ENCODE measurements at places on chromosomes 11 and 22. TPM values are rescaled to one million over a fixed set of nuclear protein-coding genes. Genes with fewer than 3 reads are reported as not detected.

MICAL2 gene
- 148 TPM for total RNA-seq

PNPLA5 gene
- total RNA-seq = not detected

NECTIN1 gene
- total RNA-seq = 6.6 TPM

KDM4D gene
- total RNA-seq = 1.8 TPM

CCDC87 gene
- 0.14 TPM for total RNA-seq

SCGB1D1 gene
- not detected for total RNA-seq

FBXO3 gene
- total RNA-seq = 25.0 TPM

APOA5 gene
- total RNA-seq = not detected

CASP5 gene
- not detected for total RNA-seq

IFTAP gene
- total RNA-seq = 13.2 TPM

GPHA2 gene
- total RNA-seq = not detected

RFPL3 gene
- not detected for total RNA-seq

PRR33 gene
- not detected for total RNA-seq

BIK gene
- 12.4 TPM for total RNA-seq

KCNJ5 gene
- total RNA-seq = 0.23 TPM

HEPHL1 gene
- not detected for total RNA-seq

DDIAS gene
- total RNA-seq = 7.1 TPM

IRAG1 gene
- total RNA-seq = not detected

KCNQ1 gene
- 0.46 TPM for total RNA-seq

TLCD5 gene
- total RNA-seq = 23.1 TPM

INSC gene
- 0.58 TPM for total RNA-seq

NPAS4 gene
- total RNA-seq = not detected

NELL1 gene
- not detected for total RNA-seq

PAMR1 gene
- total RNA-seq = 0.22 TPM
